Right atrium auricular region (tissue), 2 donors: ENCODE measurements at places on chromosomes 1 and 21. TPM values are rescaled to one million over a fixed set of nuclear protein-coding genes. Genes with fewer than 3 reads are reported as not detected.
A peak's percentile ranks its signal among the peaks of the same experiment; 100 is the strongest.

DNA sequence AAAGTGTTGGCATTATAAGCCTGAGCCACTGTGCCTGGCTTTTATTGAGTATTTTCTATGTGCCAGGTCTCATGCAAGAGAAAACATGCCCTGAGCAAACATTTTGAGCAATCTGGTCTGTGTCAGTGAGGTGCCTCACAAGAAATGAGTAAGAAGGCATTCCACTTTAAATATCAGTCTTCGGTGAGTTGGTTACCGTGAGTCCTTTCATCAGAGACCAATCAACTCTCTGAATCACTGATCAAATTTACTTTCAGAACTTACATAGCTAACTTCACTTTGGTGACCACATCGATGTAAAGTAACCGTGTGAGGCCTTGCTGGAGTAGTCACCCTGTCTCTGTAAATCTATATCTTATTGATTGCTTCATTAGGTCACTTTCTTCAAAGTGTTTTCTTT lies 14.3 kb upstream of the DDX59 start:
- DNase-seq, result no peak

DNA sequence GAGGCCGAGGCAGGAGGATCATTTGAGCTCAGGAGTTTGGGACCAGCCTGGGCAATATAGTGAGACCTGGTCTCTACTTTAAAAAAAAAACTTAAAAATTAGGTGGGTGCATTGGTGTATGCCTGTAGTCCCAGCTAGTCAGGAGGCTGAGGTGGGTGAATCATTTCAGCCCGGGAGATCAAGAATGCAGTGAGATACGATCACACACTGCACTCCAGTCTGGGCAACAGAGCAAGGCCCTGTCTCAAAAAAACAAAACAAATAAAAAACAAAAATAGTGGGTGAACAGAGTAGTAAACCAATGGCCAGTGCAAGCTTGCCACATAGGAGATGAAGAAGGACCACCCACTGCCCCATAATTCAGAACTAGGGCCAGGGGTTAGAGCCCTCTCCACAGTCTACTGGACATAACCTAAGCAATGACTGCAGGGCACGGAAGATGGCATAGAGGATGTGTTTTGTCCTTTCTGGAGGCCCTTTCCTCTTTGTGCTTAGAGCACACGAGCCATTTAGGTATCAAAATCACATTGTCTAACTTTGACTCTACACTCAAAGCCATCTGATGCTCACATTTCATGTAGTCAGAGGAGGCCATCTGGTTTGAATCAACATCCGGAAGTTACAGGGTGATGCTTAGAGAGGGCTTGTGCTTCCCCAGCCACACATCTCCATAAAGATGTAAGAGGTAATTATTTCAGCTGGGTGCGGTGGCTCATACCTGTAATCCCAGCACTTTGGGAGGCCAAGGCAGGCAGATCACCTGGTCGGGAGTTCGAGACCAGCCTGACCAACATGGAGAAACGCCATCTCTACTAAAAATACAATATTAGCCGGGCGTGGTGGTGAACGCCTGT lies 12.6 kb downstream of the CD2 start:
- DNase-seq, result no peak

- no peak for DNase-seq
Observed at GRCh38 chr1:8974551-8974950, 28.9 kb downstream of the CA6 start.

GRCh38 chr1:93662481-93663207 lies 19.0 kb downstream of the BCAR3 start:
- DNase-seq, result no peak

DNA sequence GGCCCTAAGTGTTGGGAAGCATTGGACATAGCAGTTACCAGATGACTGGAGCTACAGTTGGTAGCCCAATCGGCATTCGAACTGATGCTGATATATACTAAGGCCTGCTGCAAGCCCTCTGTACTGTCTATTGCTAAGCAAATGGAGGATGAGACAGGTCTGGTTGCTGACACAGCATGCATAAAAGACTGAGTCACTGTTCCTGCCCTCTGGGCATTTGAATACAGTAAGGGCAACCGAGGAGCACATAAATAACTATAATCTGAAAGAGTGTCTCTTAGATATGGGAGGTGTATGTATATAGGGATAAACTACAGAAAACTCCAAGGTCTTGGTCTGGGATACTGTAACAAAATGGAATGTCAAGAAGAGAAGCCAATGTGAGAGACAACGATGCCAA lies 16.8 kb upstream of the MARK1 start:
- no peak for DNase-seq

GRCh38 chr1:217837691-217838090 lies 206.5 kb downstream of the SPATA17 start:
- DNase-seq, result no peak

DNA sequence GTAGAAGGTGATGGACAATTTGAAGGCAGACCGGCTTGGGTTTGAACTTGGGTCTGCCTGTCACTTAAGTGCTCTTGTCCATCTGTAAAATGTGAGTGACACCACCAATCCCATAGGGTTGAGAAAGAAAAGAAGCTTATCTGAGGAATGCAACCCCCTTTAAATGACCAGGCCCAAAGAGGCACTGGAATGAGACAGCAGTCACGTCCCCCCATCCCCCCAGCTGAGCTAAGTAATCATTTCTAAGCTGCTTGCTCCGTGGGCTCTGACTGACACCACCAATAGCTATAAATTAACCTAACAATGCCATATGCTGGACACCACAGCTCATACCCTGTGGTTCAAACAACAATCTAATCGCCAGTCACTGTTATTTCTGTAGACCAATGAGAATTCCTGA lies 15.1 kb downstream of the LCA5L start:
- DNase-seq, result no peak

- DNase-seq, result no peak
Observed at GRCh38 chr1:18939398-18940302, 16.8 kb downstream of the IFFO2 start.

GRCh38 chr1:156961709-156962108 lies 41.3 kb downstream of the LRRC71 start:
- DNase-seq, result no peak

DNA sequence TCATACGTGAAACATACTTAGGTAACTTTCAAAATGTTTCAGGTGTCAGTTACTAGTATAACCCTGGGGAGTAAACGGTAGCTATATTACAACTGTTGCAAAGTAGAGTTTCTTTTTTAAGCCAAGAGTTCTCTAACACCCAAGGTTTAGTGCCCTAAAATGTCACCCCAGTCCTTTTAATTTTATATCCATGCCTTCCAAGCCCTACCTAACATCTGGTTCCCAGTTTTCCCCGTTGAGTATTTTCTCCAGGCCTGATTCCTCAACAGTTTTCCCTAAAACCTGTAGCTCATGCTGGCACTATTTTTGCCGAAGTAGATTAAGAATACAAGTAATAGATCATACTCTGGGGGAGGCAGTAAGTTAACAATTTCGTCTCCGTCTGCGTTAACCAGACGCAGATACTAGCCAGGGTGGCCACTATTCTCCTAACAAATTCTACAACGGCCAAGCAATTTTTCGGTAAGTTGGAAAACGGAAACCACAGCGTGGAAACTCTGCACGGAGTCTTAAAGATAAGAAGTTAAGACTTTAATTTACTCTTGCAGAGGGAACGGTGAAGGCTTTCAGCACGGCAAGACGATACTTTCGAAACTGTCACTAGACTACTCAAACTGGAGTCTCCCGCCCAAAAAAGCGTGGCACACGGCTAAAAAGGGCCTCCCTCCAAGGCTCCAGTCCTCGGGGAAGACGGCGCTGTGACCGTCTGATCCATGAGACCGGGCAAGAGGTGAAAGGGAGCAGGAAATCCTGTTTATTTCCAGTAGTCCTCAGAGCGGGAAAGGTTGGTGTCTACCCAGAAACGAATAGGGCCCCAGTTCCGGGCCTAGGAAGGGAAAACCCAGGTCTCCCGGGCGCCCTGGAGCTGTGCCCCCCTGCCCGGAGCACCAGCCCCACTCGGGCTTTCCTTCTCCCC lies 945 bp downstream of the SRSF4 start:
- peak; percentile 63 for DNase-seq

The DEPDC1 gene
- 1.4 TPM for total RNA-seq

The KRTAP10-7 gene
- not detected for total RNA-seq

The FMO1 gene
- 0.47 TPM for total RNA-seq

The THEM4 gene
- 18.5 TPM for total RNA-seq

The TDRD5 gene
- total RNA-seq, result 0.20 TPM

The SCMH1 gene
- total RNA-seq, result 50.1 TPM

The AUNIP gene
- not detected for total RNA-seq
